H7 (cell line): ENCODE measurements at places on chromosomes 12 and 14.

DNA sequence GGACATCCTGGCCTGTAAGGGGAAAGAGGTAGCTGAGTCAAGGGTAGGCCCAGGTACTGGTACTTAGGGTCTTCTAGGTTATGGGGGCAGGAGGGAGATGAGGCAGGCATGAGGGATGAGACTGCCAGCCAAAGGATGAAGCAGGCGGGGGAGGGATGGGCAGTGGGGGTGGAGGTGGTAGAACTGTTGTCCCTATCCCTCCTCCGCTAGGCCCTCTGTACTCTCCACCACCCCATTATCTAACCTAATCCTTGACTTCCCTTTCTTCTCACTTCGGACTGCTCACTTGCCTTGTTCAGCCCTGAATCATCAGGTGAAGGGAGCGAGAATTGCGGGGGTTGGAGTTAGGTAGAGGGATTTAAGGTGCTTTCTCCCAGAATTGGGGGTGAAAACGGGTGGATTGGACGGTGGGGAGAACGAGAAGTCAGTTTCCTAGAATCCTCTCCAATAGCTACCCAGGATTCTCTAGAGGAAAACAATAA lies 562 bp downstream of the PAN2 start:
- peak; percentile 61 for DNase-seq

- DNase-seq: no peak
These were observed 172.1 kb downstream of the MSRB3 start for GRCh38 chr12:65450625-65451024.

DNA sequence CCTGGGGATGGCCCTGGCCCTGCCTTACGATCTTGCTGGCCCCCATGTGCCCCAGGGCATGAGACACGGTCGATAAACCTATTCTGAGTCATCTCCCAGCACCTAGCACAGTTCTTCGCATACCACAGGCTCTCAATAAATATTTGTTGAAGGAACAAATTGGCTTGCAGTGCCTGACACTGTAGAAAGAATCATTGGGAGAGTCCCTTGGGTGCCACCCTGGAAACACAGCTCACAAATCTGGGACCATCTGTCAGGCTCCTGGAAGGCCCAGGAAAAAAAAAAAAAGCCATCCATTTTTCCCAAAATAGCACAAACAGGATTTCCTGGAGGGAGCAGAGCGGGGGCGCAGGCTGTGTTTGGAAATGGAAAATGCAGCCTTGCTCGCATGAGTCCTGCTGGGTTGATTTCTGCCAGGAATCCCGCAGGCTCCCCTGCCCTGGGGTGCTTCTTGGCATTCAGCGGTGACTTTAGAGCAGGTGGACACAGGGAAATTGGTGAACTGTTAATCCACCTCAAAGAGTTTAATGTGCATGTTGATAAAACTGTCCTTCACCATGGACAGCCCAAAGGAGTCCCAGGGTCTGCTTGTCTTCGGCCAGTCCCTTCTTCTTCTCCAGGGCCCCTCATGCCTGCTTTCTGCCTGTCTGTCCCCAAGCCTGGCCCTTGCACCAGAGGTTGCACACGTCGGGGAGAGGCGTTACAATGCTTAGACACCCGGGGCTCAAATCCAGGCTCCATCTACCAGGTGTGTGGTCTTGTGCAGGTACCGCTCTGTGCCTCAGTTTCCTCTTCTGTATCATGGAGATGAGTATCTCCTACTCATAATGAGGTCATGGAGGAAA lies 106.1 kb upstream of the RFLNA start:
- DNase-seq: no peak

- DNase-seq: no peak
These were observed 277.6 kb downstream of the DPF3 start for GRCh38 chr14:72616294-72616693.

DNA sequence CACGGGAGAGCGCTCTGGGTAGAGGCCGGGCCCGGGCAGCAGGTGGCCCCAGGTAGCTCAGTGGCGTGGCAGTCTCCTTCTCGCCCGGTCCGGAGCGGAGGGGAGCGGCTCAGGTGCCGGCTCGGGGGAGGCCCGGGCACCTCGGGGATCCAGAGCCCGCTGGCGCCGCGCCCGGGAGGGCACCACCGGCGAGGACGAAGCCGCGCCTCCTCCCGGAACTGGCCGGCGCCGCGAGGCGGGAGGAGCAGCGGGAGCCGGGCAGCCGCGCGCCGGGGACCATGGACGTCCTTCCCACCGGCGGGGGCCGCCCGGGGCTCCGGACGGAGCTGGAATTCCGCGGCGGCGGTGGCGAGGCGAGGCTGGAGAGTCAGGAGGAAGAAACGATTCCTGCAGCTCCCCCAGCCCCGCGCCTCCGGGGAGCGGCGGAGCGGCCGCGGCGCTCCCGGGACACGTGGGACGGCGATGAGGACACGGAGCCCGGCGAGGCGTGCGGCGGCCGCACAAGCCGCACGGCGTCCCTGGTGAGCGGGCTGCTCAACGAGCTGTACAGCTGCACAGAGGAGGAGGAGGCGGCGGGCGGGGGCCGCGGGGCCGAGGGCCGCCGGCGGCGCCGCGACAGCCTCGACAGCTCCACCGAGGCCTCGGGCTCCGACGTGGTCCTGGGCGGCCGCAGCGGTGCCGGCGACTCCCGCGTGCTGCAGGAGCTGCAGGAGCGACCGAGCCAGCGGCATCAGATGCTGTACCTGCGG lies 21.5 kb upstream of the GNS start:
- peak; percentile 82 for DNase-seq

- no peak for DNase-seq
These were observed 70.2 kb downstream of the SCN8A start for GRCh38 chr12:51661199-51661598.

GRCh38 chr12:48866052-48866711 lies 512 bp upstream of the RND1 start:
- no peak for DNase-seq

DNA sequence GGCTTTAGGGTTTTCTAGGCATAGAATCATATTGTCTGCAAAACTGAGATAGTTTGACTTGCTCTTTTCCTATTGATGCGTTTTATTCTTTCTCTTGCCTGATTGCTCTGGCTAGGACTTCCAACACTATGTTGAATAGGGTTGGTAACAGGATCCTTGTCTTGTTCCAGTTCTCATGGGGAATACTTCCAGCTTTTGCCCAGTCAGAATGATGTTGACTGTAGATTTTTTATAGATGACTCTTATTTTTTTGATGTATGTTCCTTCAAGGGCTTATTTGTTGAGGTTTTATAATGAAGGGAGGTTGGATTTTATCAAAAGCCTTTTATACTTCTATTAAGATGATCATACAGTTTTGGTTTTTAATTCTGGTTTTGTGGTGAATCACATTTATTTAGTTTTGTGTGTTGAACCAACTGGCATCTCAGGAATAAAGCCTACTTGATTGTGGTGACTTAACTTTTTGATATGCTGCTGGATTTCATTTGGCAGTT lies 478.2 kb downstream of the TMEM117 start:
- no peak for DNase-seq

DNA sequence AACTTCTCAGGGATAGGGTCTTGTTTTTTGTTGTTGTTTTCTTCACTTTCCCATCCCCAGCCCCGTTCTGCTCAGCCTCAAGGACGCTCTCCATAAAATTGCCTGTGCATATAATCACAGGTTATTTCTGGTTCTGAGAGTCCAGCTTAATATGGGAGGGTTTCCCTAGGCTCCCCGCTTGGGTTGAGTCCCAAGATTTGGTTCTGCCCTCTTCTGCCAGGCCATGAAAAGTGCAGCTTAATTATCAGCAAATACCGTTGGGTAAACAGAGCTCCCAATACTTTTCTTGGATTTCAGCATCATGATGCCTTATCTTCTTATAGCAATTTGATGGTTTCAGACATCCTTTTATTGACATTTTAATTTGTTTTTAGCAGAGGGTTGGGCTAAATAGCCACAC lies 75.6 kb downstream of the GRIN2B start:
- no peak for DNase-seq

DNA sequence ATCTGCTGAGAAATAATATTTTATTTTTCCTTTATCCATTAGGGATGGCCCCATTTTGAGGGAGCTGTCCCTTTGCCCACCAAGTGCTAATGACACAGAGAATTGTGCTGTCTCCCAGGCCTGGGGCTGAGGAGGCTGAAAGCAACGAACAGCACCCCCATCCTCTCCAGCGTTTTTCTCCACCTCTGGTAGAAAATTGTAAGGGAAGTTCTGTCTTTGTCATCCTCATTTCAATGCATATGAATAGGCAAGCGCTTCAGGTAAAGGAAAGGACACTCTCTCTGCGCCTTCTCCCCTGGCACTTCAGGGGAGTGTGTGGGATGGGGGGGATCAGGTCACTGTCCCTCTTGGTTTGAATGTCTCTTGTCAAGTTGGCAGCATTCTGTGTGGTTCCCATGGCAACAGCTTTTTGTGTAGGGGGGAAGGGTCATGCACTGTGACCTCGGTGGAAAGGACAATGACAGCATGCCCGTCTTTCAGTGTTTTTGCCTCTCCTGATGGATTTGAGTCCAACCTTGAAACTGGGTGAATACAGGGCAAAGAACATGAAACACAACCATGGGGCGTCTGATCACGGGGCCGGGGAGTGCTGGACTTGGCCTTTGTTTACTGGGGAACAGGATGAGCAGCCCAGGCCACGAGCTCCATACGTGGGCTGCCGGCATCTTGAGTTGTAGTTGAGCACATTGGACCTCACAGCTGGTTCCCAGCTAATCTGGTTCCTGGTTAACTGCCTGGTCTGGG lies 230.2 kb downstream of the VRK1 start:
- peak; percentile 52 for DNase-seq

GRCh38 chr12:119012179-119012578 lies 30.8 kb downstream of the SRRM4 start:
- peak; percentile 24 for DNase-seq
